IMR-90 (cell line): ENCODE measurements at places on chromosomes 11 and 22. TPM values are rescaled to one million over a fixed set of nuclear protein-coding genes. Genes with fewer than 3 reads are reported as not detected.
A peak's percentile ranks its signal among the peaks of the same experiment; 100 is the strongest.

The CDHR5 gene
- total RNA-seq: not detected in 2 replicates

- H3K36me3 ChIP-seq: peaks cover 19% of the 10 kb centered on the region
- peak overlapping the region; percentile 62 for H3K27ac ChIP-seq
- H3K27me3 ChIP-seq: no peaks in the 10 kb centered on the region
These were observed 429 bp downstream of the VEGFB start for GRCh38 chr11:64234647-64235379.

DNA sequence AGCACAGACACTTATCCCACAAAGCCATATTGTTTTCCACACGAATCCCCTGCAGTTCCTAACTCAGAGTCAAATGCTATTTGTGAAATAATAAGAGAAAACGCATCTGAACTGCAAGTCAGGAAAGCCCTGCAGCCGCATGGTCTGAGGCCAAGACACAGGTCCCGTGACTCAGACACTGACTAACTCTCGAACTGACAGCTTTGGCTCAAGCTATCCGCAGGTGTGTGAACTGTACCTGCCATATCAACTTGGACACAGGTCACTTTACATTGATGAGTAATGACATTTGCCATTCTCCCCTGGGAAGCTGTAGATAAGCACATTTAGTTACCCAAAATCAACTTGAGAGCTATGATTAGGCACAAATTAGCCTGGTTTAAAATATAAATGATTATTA, 34.9 kb upstream of the NFRKB start:
- H3K27ac ChIP-seq: no peak overlapping the region
- peaks cover 13% of the 10 kb centered on the region for H3K36me3 ChIP-seq
- no peaks in the 10 kb centered on the region for H3K27me3 ChIP-seq
- H3K4me3 ChIP-seq: no peak overlapping the region

The SLC22A25 gene
- total RNA-seq: not detected in 2 replicates

GRCh38 chr11:125084761-125085231, 21.7 kb downstream of the SLC37A2 start:
- DNase-seq: no peak
- no peak overlapping the region for H3K27ac ChIP-seq
- H3K4me1 ChIP-seq: peaks cover 11% of the 10 kb centered on the region
- H3K36me3 ChIP-seq: no peaks in the 10 kb centered on the region
- H3K4me3 ChIP-seq: no peak overlapping the region

DNA sequence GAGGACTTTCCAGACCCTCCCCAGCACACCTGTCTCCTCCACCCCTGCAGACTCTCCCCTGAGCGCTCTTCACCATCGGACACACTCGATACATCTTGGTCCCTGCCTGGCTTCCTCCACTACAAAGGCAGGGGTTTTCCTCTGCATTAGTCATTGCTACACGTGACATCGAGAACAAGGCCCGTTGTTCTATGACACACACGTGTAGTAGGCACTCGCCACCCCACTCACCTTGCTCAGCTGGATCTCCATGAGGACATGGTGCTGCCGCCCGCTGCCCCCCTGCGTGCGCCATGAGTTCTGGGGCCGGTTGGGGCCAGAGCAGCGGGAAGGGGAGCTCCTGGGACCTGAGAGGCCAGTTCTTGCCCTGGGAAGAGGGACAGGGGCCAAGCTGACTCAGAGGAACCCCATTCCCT, 16.7 kb downstream of the ATG2A start:
- H3K36me3 ChIP-seq: peaks cover 62% of the 10 kb centered on the region
- H3K4me3 ChIP-seq: no peak overlapping the region
- no peaks in the 10 kb centered on the region for H3K4me1 ChIP-seq
- no peaks in the 10 kb centered on the region for H3K27me3 ChIP-seq

DNA sequence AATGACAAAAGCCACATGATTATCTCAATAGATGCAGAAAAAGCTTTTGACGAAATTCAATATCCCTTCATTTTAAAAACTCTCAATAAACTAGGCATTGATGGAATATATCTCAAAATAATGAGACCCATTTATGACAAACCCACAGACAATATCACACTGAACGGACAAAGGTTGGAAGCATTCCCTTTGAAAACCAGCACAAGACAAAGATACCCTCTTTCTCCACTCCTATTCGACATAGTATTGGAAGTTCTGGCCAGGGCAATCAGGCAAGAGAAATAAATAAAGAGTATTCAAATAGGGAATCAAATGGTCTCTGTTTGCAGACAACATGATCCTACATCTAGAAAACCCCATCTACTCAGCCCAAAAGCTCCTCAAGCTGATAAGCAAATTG, 52.0 kb downstream of the CASP12 start:
- no peak for DNase-seq
- H3K27me3 ChIP-seq: no peaks in the 10 kb centered on the region
- no peaks in the 10 kb centered on the region for H3K36me3 ChIP-seq
- no peaks in the 10 kb centered on the region for H3K4me1 ChIP-seq
